Activated naive CD8-positive, alpha-beta T cell treated with anti-CD3 and anti-CD28 coated beads, Interleukin-2, amount 50 U/mL, for 24 hours (primary cell): ENCODE measurements at places on chromosomes 11 and 22.
A peak's percentile ranks its signal among the peaks of the same experiment; 100 is the strongest.

DNA sequence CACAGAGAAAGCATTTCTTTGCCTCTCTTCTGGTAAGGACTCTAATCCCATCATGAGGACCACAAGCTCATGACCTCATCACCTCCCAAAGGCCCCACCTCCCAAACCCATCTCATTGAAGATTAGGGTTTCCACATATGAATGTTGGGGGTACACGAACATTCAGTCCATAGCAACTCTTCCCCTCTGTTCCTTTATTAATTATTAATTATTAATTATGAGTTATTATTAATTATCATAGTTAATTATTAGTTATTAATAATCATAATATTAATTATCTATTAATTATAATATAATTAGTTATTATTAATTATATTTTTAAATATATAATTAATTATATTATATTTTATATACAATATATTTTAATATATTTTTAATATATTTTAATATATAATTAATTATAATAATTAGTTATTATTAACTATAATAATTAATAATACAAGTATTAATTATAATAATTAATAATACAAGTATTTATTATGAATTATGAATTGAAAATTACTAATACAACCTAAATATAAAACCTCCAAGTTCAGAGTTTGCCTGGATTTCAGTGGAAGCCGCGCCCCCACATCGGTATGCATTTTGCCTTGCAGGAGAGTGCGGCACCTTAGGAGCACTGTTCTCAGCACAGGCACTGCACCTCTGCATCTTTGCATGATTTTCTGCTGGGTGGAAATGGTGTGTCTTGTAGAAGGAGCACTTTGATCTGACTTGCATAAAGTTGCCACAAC is 128.0 kb upstream of the FGF3 start:
- DNase-seq: no peak

- DNase-seq: no peak
These were observed 74.2 kb upstream of the ZBED5 start for GRCh38 chr11:10931761-10932670.

GRCh38 chr11:7514099-7514591 is 346 bp downstream of the PPFIBP2 start:
- peak; percentile 18 for DNase-seq

DNA sequence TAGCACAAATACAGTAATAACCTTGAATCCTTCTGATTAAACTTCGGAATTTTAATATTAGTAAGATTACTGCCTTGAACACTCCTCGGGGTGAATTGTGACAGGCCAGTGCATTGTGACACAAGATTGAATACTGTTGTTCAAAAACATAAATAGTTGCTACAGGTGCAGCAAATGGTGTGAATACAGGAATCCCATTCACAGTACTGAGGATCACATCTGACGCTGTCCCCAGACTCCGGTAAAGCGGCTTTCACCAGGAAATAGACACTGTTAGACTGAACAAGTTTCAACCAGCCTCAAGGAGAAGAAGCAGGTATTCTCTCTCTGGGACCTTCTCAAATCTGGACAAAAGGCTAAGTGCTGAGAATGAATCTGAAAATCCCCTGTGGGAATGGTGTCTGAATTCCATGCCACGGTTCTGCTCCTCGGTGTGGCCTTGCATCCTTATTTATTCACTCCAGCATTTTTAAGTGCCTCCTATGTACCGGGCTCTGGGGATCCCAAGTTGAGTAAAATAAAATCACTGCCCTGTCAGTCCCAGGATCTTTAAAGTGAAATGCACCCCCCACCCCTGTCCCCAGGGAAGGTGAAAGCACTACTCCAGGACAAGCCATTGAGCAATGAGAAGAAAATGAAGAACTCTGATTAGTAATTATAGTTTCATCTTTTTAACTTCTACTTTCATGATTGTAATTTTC is 3.4 kb downstream of the LGR4 start:
- DNase-seq: no peak

DNA sequence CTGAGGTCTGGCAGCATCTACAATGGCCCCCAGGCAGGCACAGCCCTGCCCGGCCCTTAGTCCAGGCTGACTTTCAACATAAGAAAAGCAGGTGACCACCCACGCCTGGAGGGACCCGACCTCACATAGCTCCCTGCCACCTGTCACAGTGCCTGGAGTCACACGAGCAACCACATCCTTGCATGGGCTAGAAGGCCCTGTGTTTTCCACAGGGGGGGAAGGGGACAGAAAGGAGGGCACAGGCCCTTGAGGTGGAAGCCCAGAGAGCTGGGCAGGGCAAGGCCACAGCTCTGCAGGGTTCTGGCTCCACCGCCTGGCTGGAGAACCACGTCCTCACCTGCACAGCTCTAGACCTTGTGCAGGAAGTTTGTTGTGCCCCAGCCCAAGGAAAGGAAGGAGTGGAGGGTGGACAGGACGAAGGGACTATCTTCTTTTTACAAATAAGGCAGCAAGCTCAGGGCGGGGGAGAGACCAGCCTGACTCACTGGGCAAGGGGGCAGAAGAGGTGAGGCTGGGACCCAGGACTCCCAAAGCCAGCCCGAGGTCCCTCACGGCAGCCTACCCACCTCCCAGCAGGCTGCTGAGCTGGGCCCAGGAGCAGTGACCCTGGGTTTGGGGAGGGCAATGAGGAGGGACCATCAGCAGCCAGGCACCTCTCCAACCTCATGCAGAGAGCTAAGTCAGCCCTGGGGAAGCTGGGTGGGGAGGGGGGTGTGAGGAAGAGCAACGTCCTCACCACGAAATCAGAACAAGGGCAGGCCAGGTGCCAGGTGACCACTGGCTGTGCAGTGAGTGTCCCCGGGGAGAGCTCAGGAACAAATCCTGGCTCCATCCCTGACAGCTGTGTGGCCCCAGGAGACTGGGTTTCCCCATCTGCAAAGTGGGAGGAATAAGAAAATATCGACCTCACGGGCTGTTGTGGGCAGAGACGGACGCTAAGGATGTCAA is 4.3 kb downstream of the C1QTNF6 start:
- DNase-seq: no peak

GRCh38 chr22:47063071-47063509 is 300.6 kb downstream of the TBC1D22A start:
- no peak for DNase-seq

DNA sequence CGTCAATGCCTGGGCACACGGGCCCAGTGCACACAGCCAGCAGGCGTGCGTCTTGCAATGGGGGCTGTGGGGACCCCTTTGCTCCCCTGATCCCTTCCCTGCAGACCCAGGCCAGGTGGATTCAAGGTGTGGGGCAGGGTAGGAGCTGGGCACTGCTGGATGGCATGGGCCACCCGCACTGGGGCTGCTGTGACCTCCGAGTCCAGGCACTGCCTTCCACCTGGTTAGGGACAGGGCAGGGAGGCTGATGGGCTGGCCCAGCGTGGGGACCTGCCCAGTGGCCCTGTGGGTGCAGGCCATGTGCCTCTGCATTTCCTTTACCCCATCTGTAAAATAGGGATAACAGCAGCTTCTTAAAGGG is 22.9 kb downstream of the KCNQ1 start:
- DNase-seq: no peak

GRCh38 chr11:87213444-87213843 is 175.7 kb downstream of the TMEM135 start:
- DNase-seq: no peak

DNA sequence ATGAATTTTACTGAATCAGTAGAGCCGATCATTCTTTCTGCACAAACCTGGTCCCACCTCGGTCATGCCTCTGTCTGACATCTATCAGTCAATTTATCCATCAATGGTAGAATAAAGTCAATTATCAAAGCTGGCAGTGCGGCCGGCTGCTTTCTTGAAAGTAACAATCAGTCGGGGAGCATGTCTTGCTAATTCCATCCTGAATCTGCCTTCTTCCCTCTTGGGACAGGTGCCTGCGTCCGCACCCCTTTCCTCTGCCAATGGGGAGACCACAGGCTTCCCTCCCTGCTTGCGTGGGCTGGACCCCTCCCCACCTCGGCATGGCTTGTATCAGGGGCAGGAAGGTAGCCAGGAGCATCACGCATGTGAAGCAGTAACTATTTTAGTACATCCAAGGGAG is 962.9 kb downstream of the BRD1 start:
- DNase-seq: no peak
